ENCODE measurements at places on chromosomes 11 and 22. TPM values are rescaled to one million over a fixed set of nuclear protein-coding genes. Genes with fewer than 3 reads are reported as not detected.

KCNJ1 gene
- 0.10 TPM for polyA plus RNA-seq

- DNase-seq, result no peak
Measured at GRCh38 chr11:56842814-56843794, 94.6 kb upstream of the OR9G4 start.

- DNase-seq, result no peak
Measured at GRCh38 chr11:12771875-12772274, 97.7 kb downstream of the TEAD1 start.

TTC28 gene
- 2.9 TPM for polyA plus RNA-seq

Measured in stomach (tissue), 19 donors.